ENCODE measurements at places on chromosomes 13 and 19.

GRCh38 chr19:10892256-10892655, 20.9 kb downstream of the CARM1 start:
- no peak for DNase-seq

- no peak for DNase-seq
These were observed 79.9 kb upstream of the GPC6 start for GRCh38 chr13:93146584-93147297.

- DNase-seq: no peak
These were observed 68.5 kb upstream of the CLDN10 start for GRCh38 chr13:95484052-95484451.

- no peak for DNase-seq
These were observed 21.2 kb downstream of the ZNF233 start for GRCh38 chr19:44280916-44281315.

GRCh38 chr19:7210359-7210758, 83.9 kb downstream of the INSR start:
- DNase-seq: no peak

- no peak for DNase-seq
These were observed 276.4 kb downstream of the KCNRG start for GRCh38 chr13:50291611-50292010.

DNA sequence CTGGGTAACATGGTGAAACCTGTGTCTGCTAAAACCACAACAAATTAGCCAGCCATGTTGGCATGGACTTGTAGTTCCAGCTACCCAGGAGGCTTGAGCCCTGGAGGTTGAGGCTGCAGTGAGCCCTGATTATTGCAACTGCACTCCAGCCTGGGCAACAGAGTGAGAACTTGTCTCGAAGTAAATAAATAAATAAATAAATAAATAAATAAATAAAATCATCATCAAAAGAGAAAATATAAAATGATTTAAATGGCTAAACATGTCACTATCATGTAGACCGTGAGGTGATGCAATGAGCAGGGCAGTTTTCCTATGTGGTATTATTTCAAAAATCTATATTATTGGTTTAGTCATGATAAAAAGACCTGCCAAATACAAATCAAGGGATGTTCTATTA, 2074.3 kb downstream of the PCDH9 start:
- no peak for DNase-seq

- DNase-seq: peak; percentile 42
These were observed 7.6 kb upstream of the RSPH6A start for GRCh38 chr19:45822716-45823115.

- no peak for DNase-seq
These were observed 164.3 kb downstream of the DCT start for GRCh38 chr13:94315188-94315587.

DNA sequence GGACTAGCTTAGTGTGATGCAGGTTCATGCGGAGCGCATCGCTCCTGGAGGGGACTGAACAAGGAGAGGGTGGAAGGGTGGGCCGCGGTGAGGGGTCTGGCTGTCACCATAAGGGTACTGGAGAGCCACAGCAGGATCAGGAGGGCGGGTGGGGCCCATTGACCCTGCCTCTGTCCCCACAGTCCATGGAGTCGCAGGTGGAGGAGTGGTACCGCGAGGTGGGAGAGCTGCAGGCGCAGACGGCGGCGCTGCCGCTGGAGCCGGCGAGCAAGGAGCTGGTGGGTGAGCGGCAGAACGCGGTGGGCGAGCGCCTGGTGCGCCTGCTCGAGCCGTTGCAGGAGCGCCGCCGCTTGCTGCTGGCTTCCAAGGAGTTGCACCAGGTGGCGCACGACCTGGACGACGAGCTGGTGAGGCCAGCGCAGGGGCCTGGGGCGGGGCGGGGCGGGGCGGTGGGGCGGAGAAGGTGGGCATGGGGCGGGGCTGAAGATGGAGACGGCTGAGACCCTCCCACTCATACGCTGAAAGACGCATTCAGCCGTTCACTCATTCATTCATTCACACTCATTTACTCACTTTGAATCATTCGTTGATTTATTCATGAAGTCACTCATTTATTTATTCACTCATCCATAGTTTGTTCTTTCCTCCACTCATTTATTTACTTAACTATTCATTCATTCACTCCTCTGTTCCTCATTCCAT, 27.5 kb upstream of the SHKBP1 start:
- DNase-seq: peak; percentile 94

DNA sequence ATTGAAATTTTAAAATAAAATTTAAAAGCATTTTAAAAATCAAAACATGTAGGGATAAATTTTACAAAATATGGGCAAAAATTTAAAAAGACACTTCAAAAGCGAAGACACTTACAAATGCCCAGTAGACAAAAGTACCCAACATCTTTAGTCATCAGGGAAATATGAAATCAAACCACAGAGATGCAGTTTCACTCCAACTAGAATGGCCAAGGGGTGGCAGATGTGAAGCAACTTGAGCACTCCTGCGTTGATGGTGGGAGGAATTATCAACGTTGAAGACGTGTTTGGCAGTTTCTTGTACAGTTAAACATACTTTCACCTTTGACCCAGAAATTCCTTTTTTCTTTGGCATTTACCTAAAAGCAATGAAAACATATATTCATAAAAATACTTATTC, 518.0 kb upstream of the SGCG start:
- no peak for DNase-seq

DNA sequence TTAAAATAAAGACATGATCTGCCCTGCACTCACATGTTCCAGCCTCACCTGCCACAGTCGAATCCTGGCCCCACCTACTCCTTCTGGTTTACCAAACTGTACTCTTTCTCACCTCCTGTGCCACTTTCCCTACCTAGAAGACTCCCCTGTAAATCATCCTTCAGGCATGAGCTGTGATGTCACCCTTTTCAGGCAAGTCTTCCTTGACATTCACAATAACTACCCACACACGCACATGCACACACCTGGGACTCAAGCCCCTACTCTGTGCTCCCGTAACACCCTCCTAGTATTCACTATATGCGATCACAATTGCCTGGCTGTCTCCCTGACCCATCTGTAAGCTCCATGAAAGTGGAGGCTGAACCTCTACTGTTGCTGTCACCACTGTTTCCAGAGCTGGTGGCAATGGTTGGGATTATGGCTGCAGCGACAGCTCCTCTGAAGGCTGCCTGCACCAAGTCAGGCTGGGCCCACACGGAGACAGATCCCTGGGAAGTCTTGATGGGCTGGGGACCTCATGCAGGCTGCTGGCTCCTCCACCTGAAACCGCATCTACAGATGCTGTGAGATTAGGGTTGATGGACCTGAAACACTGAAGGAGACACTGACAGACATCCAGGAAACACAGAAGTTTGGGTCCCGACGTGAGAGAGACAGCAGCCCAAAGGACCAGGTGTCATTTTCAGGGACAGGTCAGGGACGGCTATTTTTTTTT, 611.1 kb downstream of the UQCRFS1 start:
- DNase-seq: peak; percentile 31

- DNase-seq: no peak
These were observed 66.7 kb upstream of the FNDC3A start for GRCh38 chr13:48909056-48909389.

- DNase-seq: no peak
These were observed 16.6 kb upstream of the RANBP3 start for GRCh38 chr19:5994405-5995165.

GRCh38 chr13:110662777-110663443, 43.0 kb downstream of the CARS2 start:
- no peak for DNase-seq

DNA sequence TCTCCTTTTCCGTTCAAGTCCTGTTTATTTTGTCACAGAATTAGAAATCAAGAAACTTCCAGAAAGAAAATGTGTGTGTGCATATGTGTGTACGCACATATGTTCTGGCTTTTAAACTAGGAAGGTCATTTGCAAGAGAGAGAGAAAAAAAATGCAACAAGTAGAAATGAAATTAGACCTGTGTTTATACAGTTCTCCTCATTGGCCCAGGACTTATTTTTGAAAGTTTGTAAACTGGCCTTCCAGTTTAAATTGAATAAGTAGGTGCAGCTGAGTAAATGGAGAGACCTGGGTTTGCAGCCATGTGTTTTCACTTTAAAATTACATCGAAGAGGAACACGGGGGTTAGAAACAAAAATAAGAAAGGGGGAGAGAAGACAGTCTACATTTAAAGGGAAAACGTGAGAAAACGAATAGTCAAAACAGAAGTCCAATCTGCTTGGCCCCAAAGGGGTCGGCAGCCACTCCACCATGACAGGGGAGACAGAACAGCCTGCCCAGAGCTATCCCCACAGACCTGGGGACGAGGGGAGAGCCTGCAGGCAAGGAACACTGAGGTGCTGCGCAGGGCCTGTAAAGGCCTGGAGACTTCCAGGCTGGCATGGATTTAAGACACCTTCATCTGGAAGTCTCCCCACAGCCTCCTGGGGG, 216.8 kb upstream of the MAB21L1 start:
- DNase-seq: no peak

DNA sequence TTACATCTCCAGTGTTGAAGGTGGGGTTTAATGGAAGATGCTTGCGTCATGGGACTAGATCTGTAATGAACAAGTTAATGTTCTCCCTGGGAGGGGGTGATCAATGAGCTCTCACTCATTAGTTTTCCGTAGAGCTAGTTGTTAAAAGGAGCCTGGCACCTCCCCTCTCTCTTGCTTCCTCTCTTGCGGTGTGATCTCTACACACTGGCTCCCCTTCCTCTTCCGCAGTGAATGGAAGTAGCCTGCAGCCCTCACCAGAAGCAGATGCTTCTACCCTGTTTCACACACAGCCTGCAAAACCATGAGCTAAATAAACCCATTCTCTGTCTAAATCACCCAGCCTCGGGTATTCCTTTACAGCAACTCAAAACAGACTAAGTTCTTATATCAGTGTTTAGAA, 318.8 kb downstream of the SLITRK1 start:
- DNase-seq: no peak

GRCh38 chr13:21999666-22000065, 328.8 kb downstream of the FGF9 start:
- no peak for DNase-seq

GRCh38 chr13:112783978-112784371, 94.1 kb downstream of the ATP11A start:
- DNase-seq: peak; percentile 40

DNA sequence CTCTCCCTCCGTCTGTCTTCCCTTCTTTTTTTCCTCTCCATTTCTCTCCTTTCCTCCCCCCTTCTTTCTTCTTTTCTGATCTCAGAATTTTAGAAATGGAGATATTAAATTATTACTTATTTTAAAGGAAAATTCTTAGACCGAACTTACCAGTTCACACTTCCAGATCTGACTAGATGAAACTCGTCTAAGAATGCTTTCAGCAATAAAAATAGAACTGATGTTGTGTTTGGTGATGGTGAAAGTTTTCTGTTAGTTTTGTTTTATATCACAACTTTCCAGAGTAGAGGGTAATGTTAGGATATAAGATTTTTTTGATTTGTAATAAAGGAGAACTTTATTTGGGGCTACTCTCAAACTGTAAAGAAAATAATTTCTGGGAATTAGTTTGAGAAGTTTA, 29.9 kb downstream of the UCHL3 start:
- DNase-seq: no peak

GRCh38 chr19:3062165-3063105, at the start of gene TLE5:
TLE5 (minus strand) TSS chr19:3062495; CDS start chr19:3062200, 295 bp downstream.
- DNase-seq: no peak

DNA sequence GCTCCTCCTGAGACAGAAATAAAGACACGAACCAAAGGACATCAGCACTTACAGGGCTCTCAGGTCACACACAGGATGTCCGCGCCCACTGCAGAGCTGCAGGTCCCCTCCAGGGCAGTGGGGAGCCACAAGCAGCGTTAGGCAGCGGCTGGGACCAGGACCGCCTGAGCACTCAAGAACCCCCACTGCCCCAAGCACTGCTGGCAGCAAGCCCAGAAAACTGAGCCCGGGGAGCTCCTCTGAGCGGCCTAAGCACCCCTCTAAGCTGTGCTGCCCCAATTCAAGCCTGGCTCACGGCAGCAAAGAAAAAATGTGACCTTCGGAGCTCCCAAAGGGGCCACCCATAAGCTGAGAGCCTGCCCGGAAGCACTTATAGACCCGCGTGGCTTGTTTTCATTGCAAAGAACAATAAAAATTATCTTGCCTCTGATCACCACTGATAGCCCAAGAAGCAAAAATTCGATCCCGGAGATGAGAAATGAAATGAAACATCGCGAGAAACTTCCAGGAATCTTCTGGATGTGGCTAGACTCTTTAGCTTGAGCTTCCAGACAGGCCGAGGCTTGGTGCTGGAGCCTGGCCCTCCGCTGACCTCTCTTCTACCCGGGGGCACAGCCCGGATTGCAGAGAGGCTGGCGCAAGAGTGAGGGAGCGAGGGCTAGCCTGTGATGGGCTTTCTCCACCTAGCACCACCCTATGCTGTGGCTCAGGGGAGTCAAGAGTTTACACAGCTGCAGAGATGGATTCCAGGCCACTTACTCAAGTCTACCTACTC, 6.3 kb downstream of the DPP9 start:
- no peak for DNase-seq

GRCh38 chr13:38045278-38046048, 175.9 kb upstream of the TRPC4 start:
- peak; percentile 62 for DNase-seq

- no peak for DNase-seq
These were observed 42.5 kb downstream of the ABCC4 start for GRCh38 chr13:95258619-95259194.
